ENCODE measurements at places on chromosomes 1 and 21.

DNA sequence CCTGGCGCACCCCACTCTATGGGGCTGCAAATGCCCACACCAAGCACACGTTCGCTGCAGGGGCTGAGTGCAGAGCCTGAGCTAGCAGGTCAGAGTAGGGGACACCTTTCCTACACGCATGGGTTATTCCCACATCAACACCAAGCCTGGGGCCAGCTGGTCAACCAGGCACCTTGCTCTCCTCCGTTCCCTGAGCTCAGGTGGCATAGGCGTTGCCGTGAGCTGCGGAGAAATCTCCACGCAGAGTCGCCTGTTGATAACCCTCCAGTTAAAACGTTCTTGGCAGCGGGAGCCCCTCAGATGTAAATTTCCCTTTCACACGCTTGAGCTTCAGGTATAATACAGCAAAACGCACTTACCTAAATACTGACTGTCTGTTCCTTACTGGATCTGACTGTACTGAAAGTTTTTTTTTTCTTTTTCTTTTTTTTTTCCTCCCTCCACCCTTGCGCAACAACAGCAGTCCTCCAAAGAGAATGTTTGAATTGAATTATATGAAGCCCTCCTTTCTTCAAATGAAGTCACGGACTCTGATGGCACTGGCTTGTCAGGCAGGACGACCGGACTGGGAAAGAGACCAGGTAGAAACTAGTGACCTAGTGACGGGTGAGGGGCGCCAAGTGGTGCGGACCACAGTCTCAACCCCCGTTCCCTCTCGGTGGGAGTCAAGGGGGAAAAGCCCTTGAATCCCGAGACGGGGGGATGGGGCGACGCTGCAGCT, 2.1 kb downstream of the BRINP3 start:
- no peak for DNase-seq

- DNase-seq, result no peak
These were observed 380.8 kb downstream of the NPHP4 start for GRCh38 chr1:5611431-5611830.

GRCh38 chr21:45301521-45302081, 13.9 kb upstream of the POFUT2 start:
- DNase-seq, result no peak

DNA sequence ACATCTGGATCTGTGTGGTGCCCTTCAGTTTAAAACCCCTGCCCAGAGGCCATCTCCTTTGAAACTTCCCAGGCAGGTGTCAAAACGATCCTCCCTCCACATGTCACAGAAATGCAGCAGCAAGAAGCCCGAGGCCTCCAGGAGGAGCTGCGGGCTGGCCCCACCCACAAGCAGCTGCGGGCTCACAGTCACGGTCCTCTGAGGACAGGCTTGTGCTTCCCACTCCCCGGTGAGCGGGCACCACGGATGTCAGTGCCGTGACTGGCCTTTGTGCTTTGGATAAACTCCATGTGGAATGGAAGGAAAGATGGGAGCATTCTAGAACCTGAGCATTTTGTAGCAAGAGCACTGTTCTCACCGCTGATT, 65.8 kb downstream of the SIK1 start:
- DNase-seq, result peak; percentile 24

DNA sequence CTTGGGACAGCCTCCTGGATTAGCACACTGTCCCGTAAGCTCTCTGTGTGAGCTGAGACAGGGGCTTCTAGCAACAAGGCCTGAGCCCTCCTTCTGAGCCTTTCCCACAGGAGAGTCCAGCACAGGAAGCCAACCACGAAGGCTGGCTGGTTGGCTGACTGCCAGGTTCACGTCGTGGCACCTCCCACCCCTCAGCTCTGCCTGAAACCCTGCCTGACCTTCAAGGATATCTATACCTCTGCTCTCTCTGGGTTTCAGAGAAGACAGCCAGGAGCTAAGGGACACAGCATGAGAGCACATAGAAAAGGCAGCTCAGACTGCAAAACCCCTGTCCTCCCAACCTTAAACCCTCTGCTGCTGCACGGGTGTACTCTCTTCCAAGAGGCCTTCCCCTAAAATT, 13.9 kb downstream of the DLGAP3 start:
- no peak for DNase-seq

DNA sequence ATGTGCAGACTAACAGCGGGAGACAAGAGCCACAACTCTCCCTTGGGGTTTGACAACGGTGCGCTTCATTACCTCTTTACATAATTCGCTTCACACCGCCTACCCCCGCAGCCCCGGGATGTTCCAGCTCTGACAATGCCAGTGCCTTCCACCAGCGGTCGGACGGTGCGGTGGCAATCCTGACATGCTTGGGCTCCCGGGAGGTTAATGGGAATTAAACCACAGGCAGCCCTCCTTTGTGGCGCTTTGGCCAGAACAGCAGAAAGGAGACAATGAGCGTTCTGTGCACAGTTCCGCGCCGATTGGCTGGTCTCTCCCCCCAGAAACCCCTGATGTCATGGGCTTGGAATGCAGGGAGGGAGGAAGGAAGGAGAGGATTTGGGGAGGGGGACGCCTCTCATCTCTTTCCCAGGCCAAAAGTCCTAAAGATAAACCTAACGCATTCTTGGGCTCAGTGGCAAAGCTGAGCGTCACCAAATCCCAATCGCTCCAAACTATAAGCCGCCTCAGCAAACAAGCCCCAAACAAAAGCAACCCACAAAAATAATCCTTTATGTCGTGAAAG, 1.3 kb downstream of the CNN3 start:
- peak; percentile 18 for DNase-seq

- no peak for DNase-seq
These were observed 11.0 kb upstream of the PGD start for GRCh38 chr1:10387677-10388386.

GRCh38 chr1:94858276-94858675, 38.1 kb downstream of the SLC44A3 start:
- DNase-seq, result no peak

- DNase-seq, result no peak
These were observed 253.1 kb upstream of the FGGY start for GRCh38 chr1:59043796-59044195.

DNA sequence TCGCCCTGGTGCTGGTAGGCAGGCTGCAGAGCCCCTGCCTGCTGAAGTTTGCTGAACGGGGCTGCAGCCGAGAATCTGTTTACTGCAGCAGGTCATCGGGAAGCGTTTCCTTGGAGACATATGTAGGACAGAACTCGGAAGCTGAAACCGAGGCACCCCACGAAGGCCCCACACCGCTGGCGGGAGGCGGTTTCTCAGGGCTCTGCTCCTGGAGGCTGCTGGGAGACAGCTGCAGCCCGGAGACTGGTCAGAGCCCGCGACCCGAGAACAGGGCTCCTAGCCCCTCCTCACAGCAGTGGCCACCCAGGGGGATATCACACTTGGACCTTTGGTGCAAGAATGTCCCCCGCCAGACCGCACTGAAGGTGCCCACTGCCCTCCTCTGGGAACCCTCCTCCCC, 12.7 kb upstream of the PLCH2 start:
- no peak for DNase-seq

GRCh38 chr21:27060190-27060589, 93.3 kb upstream of the ADAMTS5 start:
- no peak for DNase-seq

DNA sequence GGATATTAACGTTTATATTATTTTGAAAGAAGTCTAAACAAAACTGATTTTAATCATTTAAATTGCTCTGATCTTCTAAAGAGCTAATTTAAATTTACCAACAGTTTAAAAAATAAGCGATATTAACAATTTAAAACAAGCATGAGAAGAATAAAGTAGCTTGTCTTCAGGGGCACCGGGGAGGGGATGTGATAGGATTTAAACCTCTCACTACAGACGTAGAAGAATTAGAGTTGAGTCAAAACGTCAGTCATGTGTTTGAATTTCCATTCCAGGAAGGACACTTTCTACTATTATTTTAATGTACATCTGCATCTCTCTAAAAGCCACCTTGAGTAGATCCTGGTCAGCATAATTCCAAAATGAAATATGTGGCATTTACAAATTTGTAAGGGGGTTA, 58.2 kb upstream of the TPTE start:
- no peak for DNase-seq

GRCh38 chr1:2506901-2507565, 19.4 kb downstream of the PANK4 start:
- no peak for DNase-seq

- no peak for DNase-seq
These were observed 28.5 kb downstream of the RAB7B start for GRCh38 chr1:205974712-205975111.

DNA sequence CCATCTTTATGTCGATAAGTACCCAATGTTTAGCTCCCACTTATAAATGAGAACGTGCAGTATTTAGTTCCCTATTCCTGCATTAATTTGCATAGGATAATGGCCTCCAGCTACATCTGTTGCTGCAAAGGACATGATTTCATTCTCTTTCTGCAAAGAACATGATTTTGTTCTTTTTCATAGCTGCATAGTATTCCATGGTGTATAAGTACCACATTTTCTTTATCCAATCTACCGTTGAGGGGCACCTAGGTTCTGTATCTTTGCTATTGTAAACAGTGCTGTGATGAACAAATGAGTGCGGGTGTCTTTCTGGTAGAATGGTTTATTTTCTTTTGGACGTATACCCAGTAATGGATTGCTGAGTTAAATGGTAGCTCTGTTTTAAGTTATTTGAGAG, 63.0 kb downstream of the HLX start:
- DNase-seq, result no peak

DNA sequence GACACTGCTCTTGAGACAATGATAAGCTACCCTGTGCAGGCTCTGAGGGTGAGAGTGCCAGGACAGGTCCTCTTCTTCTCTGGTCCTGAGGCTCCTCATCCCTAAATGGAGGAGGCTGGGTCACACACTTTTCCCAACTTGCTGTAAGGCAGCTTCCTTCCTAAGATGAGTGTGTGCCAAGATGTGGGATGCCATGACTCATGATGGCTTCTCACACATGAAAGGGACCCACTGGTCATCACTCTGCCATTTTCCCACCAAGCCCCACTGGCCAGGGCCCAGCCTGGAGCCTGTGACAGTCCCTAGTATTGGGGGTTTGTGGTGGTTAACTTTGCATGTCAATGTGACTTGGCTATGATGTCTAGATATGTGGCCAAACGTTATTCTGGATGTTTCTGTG, 54.4 kb downstream of the CNIH3 start:
- no peak for DNase-seq
